Activated CD4-positive, CD25-positive, alpha-beta regulatory T cell treated with anti-CD3 and anti-CD28 coated beads, Interleukin-2, amount 50 U/mL, for 16 hours (primary cell): ENCODE measurements at places on chromosomes 1 and 21.

GRCh38 chr1:27624467-27625178, 10.4 kb downstream of the FGR start:
- DNase-seq = no peak

- DNase-seq = no peak
Measured at GRCh38 chr1:72412286-72412685, 129.9 kb upstream of the NEGR1 start.

- no peak for DNase-seq
Measured at GRCh38 chr1:19033926-19034680, 77.6 kb upstream of the IFFO2 start.

- no peak for DNase-seq
Measured at GRCh38 chr1:58722414-58722813, 22.6 kb upstream of the MYSM1 start.

DNA sequence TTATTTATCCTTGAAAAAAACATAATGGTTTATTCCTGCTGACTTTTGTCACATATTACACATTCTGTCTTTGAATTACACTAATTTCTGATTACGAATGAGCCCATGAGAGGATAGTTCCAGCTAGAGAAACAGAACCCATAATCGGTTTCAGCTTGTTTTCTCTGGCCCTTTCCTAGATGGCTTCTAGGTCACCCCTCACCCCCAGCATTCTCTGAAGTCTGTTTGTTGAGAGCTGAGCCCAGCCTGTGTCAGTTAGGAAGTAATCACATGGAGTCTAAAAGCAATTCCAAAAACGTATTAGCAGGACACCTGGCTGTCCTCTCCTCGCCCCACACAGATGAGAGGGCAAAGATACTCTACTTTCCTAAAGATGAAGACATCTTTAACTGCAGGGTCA, 48.9 kb downstream of the KIAA1614 start:
- DNase-seq = no peak

GRCh38 chr21:33198346-33199099, 31.2 kb upstream of the IFNAR2 start:
- no peak for DNase-seq
